Stimulated activated CD4-positive, alpha-beta T cell treated with anti-CD3 and anti-CD28 coated beads, Interleukin-4, amount 100 ng/mL, for 48 hours (primary cell): ENCODE measurements at places on chromosomes 4 and X.

DNA sequence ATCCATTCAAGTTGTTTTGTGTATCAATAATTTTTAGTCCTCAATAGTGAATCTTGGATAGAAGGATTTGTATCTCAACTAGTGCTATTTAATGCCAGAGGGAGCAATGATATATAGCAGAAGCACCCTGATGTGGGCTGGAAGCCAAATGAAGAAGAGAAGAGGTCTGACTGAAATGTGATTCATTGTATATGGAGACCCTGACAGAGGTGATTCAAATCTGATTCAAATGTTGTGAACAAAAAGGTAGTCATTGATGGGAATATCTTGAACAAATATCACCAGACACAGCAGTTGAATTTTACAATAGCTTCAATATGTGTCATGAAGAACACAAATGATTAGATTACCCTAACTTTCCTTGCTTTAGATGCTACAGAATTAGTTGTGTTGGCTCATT is 27.5 kb upstream of the SULT1B1 start:
- no peak for DNase-seq

DNA sequence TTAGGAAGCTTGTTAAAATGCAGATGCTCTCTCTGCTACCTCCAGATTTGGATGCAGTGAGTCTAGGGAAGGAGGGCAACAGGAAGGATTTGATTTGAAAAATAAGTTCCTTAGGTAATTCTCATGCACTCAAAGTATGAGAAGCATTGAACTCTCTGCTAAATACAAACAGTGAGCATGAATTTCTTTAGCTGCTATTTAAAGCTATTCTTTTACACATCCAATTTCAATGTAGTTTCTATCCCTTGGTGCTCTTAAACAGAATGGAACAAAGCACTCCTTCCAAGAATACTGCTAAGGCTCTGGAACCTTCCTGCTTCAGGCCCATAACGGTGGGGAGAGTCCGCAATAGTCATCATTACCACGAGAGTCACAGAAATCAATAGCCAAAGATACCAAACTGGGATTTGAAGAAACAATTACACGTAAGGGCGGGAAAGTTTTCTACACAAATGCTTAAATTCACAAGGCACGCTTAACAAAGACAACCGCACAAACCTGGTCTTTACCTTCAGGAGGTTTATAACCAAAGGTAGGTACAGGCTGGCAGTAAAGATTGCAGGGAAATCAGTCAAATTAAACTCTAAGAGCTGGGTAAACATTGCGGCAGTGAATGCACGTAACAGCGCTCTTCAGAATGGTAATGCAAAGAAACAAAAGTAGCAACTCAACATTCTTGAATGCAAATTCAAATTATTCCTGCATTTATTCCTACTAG is 123.2 kb upstream of the NAP1L5 start:
- DNase-seq = no peak

DNA sequence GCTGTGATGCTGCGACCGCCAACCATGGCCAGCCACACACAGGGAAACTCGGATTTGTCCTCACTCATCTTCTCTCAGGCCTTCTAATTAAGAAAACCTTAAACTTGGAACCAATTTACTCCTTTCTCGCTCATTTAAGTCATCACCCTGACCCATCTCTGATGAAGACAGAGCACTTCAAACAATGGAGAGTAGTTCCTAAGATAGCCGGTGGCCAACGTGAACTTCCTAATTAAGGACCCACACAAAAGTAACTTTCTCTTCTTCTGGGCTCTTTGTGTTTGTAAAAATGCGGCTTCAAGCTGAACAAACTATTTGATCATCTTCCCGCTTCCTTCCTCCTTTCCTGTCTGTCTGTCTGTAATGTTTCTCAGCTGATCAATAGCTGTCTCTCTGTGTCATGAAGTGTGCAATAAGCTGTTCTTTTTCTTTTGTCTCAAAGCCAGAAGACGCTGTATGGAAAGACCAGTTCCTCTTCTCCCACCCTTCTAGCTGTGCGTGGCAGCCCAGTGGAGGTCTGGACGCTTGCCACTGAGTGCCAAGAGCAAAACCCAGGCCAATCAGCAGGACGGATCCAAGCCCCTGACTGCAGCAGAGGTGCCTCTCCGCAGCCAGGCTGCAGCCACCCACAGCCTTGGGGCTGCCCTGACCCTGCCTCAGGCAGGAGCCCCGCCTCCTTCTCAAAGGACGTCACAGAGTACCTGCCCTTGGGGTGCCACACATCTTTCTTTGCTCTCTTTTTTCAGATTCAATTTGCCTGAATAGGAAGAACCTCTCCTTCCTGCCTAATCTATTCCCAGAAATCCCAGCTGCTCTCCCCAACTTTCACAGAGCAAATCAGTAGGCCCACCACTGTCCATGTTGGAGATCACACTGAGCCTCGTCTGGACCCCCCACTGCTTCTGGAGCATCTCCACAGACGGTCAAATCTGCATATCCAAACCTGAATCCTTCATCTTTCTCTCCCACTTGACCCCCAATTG is 59.3 kb downstream of the MAML3 start:
- DNase-seq = no peak

DNA sequence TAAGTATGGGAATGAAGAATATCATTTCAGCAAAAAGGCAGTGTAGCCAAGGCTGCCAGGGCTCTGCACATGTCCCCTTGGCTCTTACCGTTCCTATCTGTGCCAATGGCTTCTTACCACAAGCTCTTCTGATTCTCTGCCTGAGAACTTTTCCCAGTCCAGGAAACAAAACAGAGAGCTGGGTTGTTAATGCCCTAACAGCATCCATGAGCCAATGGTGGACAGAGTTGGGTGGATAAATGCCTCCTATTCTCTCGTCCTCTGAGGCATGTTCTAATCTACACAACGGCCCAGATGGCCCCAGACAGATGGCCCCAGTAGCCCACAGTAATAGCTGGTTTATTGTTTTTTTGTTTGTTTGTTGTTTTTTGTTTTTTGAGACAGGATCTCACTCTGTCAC is 28.0 kb downstream of the SCD5 start:
- DNase-seq = no peak

GRCh38 chr4:23938796-23939195 is 48.9 kb upstream of the PPARGC1A start:
- DNase-seq = no peak

- no peak for DNase-seq
Observed at GRCh38 chr4:82677327-82677726, 115.5 kb upstream of the TMEM150C start.
